ENCODE measurements at places on chromosomes 2 and 18. TPM values are rescaled to one million over a fixed set of nuclear protein-coding genes. Genes with fewer than 3 reads are reported as not detected.

DNA sequence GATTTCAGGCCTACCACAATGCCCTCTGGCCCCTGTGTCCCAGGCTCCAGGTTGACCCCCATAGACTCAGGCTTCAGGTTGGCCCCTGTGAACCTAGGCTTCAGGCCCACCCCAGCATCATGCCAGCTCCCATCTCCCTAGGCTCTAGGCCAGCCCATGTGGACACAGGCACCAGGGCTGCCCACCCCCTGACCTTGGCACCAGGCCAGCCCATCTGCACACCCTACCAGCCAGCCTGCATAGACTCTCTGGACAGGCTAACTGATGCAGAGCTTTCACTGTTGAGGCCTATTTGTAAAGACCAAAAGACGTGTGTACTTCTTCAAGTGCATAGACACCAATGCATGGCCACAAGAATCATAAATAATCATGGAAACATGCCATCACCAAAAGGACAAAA is 83.9 kb downstream of the VAPA start:
- no peak for DNase-seq

DNA sequence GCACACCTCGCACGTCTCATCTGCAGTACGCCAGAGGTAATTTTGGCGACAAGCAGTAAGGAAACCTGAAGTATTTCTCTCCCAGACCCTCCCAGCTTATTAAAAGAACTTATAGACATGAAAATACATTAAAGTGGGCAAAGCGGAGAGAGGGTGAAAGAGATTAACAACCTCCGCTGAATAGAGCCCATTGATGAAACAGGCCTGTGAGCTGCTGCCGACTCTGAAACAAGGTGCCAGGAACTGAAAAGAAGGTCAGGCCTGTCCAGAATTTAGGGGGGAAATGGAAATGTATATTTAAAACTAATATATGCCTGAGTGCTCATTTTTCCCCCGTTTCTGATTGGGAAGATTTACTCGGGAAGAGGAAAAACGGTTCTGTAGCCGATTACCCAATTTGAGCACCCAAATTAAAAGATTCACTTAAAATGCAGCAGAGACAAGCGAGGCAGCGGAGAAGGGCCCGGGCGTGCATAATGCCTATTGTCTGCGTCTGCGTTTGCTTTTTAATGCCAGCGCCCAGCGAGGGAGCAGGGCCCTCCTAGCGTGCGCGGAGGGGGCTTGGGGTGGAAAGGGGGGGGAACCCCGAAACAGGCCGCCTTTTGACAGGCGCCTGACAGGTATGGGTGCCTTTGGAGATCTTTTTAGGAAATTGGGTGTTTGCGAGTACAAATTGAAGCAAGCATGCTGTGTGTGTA is 316.2 kb downstream of the GBX2 start:
- DNase-seq: peak; percentile 75

Gene TSPYL6
- total RNA-seq: not detected

- no peak for DNase-seq
Observed at GRCh38 chr2:64582774-64583340, 58.7 kb downstream of the AFTPH start.

Gene TYMS
- total RNA-seq: 44.8 TPM

Gene KCNJ13
- not detected for total RNA-seq

- no peak for DNase-seq
Observed at GRCh38 chr18:10017043-10017442, 103.2 kb downstream of the VAPA start.

DNA sequence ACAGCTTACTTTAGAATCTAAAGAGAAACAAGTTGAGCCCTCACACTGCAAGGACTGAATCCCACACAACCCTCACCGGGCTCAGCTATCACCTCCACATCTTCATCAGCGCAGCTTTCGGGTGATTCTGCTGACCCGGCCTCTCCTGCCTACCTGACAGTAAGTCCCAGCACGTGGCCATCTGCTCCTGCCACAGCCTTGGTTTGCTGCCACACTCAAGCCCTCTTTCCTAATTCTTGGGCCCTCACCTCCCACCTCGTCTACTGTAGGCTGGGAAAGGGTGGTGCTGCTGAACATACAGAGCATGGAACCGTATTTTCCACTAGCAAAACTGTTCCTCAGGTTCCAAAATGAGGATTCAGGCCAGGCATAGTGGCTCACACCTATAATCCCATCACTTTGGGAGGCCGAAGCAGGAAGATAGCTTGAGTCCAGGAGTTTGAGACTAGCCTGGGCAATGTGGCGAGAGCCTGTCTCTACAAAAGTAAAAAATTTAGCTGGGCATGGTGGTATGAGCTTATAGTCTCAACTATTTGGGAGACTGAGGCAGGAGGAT is 55.3 kb upstream of the HAAO start:
- DNase-seq: no peak

DNA sequence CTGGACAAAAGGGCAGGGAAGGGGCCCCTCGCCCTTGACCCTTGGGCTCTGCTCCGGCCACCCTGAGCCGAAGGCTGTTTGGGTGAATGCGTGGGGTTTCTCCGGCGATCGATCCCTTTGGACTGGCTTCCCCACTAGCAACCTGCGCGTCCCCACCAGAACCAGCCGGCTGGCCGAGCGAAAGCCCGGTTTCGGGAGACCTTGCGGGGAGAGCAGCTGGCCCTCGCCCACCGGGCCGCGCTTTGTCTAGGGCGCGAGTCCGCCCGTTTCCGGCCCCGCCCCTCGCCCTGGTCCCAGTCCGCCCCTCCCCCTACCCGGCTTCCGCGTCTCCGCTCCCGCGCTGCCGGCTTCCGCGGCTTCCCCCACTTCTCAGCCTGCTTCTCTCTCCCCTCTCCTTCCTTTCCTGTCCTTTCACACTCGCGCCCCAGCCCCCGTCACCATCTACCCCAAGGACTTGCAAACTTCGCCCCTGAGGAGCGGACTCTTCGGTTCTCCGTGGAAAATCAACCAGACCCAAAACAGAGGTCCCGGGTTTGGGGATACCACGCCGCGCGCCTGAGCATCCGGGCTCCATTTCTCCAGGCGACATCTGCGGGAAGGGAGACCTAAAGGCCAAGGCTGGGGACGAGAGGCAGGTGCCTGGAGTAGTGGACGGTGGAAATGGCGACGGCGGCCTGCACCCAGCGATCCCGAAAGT is 48.0 kb upstream of the ATP6V1B1 start:
- peak; percentile 97 for DNase-seq

Gene SH3RF3
- 1.0 TPM for total RNA-seq

- no peak for DNase-seq
Observed at GRCh38 chr18:37421341-37422077, 144.1 kb downstream of the CELF4 start.

GRCh38 chr2:213740453-213740852 is 456.2 kb downstream of the SPAG16 start:
- DNase-seq: no peak

GRCh38 chr2:236847023-236847422 is 238.7 kb upstream of the COPS8 start:
- no peak for DNase-seq

DNA sequence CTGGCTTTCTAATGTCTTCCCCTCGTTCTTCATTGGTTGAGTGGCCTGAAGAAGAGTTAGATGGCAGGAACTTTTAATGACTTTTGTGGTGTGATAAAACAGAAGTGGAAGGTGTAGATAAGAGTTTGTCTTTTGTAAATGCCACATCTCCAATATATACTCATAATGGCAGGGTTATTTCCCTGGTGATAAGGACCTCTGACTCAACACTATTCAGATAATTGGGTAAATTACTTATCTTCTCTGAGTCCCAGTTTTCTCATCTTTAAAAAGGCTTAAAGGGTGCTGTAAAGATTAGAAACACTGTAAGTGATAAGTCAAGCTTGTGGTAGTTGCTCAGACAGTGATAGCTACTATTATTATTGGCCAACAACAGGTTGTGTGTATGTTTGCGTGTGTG is 9.5 kb downstream of the KLHL14 start:
- no peak for DNase-seq

GRCh38 chr2:31944828-31945571 is 65.8 kb downstream of the MEMO1 start:
- DNase-seq: no peak

DNA sequence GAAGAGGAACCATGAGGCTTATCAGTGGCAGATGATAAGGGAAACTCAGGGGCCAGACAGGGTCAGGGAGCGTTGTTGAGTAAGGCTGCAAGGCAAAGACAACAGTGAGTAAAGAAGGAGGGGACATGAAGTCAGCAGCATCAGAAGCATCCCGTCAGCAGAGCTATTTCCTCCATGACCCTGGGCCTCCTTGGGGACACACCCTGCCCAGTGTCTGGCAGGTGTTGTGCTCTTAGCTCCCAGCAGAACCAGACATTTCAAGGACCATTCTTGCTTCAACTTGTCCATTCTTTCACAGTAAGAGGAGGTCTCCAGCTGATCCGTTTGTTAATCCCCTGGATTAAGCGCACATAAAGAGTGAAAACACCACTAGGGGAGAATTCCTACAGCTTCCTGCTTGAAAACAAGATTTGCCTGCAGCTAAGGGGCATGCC is 88.7 kb upstream of the MEIS1 start:
- DNase-seq: no peak

GRCh38 chr2:48711343-48711742 is 44.2 kb downstream of the LHCGR start:
- no peak for DNase-seq

- no peak for DNase-seq
Observed at GRCh38 chr18:51765606-51766360, 568.3 kb upstream of the MEX3C start.

Gene MROH2A
- not detected for total RNA-seq

DNA sequence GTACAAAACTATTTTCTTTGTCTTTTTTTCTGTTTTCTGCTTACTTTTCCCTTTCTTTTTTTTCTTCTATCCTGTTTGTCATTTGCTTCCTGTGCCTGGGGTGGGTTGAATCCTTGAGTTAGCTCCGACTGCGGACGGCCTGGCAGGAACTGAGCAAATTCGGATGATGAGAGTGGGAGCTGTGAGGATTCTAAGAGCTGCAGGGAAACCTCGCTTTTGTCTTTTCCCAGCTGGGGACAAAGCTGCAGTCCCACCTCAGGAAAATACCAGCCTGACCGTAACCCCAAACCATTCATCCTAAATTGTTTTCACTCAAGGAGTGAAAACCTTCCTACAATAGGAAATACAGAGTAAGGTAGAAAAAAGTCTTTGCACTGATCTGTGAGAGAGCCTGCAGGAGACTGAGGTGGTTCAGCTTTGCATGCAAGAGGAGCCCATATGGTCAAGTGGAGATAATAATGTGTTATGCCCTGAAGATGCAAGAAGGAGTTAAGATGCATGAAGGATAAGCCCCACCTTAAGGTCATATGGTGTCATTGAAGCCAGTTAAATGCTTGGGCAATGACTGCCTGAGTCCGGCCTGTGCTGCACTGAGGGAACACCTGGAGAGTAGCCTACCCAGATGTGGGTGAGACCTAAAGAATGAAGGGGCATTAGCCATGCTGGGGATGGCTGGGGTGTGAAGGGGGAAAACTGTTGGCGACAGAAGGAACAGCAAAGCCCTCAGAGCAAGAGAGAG is 31.7 kb upstream of the ARL4C start:
- DNase-seq: peak; percentile 38

DNA sequence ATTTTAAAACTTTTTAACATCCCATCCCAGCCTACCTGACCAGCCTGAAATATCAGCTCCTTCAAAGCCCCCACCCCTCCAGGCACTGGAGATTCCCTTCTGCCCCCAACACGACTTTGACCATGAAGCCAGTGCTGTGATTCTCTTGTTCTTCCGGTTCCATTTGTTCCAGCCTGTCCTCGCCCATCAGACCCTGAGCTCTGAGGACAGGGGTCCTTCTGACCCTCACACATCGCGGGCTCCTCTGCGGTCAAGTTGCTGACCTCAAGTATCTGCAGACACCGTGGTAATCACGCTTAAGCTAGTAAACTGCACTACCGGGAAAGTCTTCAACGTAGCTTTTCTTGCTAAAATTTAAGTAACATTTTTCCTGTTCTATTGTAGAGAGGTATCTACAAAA is 282.2 kb upstream of the SALL3 start:
- DNase-seq: no peak

DNA sequence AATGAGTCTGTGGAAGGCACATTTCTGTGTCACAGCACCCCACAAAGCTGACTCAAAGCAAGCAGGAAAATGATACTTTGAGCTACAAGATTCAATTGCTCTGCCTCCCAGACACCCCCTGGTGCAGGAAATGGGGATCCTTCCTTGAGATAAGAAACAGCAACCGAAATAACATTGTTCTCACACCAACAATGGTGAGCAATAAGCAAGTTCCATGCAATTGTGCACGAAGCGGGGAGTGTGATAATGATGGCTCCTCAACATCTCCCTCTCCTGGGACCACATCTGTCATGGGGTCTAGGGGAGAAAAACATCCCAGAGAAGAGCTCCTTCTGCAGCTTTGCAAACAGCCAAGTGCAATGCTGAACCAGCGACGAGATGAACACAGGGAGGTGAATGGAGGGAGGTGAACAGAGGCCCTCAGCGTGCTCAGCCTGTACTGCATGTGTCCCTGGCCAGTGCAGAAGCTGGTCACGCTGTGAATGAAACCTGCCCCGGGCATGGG is 67.7 kb downstream of the PDCL3 start:
- no peak for DNase-seq
